ENCODE measurements at places on chromosomes 5 and 9.
A peak's percentile ranks its signal among the peaks of the same experiment; 100 is the strongest.

GRCh38 chr9:34611251-34611810, 566 bp downstream of the RPP25L start:
- DNase-seq = no peak

- no peak for DNase-seq
Observed at GRCh38 chr5:134136221-134136631, 21.7 kb downstream of the TCF7 start.

DNA sequence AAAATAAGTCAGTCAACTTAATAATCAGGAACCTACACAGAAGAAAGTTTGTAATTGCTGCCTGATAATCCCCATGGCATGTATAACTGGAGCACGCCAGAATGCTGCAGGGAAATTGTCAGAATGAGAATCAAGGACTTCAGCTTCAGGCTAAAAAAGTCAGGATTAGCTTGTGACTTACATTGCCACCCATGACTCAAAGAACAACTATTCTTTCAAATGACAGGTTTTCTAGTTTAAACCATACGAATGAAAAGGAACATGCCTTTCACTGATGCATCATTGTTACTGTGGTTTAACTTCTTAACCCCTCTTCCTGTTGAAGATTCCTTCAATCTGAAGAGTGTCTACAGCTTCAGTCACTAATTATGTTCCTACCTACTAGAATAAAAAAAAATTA, 112.4 kb downstream of the ISL1 start:
- peak; percentile 11 for DNase-seq

DNA sequence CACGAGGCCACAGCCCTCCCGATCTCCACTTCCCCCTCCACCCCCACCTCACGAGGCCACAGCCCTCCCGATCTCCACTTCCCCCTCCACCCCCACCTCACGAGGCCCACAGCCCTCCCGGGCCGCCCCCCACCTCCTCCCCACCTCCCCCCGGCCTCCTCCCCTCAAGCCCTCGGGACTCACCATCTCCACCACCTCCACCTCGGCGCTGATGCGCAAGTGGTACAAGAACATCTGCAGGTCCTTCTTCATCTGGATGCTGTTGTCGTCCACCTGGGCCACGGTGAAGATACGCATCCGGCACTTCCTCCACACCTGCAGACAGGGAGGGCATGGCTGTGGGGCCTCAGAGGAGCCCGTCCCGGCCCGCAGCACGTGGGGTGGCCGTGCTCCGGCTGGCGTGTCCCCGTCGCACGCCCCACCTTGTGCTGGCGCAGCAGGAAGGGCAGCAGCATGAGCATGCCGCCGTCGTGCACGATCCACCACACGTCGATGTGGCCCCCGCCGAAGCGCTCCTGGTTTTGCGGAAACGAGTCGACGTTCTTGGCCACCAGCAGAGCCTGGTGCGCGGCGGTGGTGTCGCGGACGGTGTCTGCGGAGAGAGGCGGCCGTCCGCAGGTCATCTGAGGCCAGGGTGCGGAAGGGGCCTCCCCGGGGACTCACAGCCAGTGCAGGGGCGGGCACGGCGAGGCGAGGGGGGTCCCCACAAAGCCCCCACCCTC, 48.0 kb downstream of the SLC12A7 start:
- no peak for DNase-seq

DNA sequence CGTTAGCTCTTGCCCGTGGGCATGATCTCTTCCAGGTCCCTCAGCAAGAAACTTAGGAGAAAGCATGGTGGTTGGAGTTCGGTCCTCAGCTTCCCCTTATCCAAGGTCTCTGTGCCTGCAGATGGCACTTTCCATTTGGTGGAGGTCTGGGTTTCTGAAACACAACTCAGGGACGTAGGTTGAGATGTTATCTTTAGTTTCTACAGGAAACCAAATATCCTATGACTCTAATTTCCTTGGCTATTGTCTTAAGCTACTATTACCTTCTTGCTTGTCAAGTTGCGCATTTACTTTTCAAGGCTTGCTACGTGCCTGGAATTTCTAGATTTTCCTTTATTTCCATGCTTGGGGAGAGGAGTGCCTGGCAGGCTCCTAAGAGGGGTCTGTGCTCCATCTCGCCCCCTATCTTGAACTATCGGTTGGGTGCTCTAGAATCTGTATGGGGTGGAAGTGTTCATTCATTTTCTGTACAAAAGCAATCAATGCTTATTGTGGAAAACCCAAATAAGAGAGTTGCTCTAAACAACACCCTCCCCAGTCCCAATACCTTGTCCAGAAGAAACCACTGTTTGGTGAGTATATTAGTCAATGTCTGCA, 32.9 kb upstream of the KCNIP1 start:
- no peak for DNase-seq

- no peak for DNase-seq
Observed at GRCh38 chr9:124780060-124780756, 3.3 kb downstream of the OLFML2A start.

DNA sequence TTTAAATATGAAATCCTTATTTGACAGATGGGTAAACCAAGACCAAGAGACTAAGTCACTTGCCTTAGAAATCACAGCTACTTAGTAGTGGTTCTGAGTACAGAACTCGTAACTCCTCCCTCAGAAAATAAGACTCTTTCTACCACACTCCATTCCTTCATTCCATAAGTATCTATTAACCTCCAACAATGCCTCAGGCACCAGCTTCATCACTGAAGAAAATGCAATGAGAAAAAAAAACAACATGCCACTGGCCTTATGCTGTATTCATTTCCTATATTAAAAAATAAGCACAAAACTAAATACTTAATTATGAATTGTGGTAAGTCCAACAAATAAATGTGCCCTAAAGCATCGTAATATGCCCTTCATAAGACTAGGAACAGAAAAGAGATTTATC, 13.5 kb upstream of the FREM1 start:
- DNase-seq = no peak

DNA sequence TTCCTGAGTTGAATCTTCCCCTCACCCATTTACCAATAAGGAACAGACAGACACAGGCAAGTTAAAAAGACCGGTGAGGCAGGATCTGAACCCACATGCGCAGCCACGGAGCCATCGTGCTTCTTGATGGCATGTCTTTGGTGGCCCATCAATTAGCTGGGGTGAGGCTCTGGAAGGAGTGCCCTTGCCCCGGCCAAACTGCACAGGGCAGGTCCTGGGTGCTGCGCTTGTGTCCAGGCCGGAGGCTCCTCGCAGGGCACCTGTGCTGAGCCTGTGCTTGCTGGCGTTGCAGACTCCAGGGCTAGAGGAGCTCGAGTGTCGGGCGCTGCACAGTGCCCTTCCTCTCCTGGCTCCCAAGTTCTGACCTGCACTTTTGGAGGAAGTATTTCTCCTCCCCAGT, 66.4 kb downstream of the PSMB7 start:
- no peak for DNase-seq

DNA sequence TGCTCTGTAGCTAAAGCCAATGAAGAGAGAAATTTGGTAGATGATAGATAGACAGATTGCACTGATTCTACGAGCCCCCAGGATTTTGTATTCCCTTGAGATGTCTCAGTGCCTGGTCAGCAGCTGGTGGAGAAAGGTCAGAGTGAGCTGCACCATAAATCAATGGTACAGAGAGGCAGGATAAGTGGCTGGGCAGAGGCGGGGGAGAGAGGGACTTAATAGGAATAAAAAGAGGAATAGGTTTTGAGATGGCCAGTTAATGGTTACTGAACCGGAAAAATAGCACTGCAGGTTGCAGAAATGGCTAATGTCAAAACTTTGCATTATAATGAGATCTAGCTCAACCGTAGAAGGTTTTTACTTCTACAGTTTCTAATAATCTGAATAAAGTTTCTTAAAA, 47.9 kb upstream of the SLC12A2 start:
- no peak for DNase-seq

DNA sequence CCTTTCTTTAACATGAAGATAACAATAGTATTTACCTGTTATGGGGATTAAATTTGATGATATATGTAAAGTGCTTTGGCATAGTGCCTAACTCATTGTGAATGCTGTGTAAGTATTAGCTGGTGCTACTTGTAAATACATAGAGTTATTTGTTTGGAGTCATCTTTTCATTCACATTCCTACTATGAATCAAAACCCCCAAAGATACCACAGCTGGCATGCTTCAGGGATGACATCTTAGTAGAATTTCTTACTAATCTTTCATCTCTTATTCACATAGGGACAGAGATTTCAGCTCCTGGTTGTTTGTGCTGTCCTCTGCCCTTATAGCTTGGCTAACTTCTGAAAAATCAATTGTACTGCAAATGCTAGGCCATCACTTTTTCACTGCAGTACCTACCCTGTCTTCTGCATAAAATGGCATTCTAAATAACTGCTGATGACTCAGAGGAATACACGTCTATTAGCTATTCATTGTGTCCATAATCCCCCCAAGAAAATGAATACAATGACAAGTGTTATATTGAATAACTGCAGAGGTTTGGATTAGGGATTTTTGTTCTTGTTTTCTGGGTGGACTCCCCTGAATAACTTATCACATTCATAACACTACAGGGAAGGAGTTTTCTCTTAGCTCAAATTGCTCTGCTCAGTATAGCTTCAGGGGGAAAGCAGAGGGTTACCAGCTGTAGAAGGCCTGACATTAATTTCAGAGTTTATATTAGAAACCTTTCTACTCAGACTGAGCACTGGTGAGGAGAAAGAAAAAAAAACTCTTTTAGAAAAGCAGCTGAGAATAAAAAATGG, 192.2 kb upstream of the C9orf72 start:
- no peak for DNase-seq

GRCh38 chr5:64165500-64166200, at the start of gene RNF180:
RNF180 (plus strand) TSS chr5:64165843; CDS start chr5:64200808, 34,965 bp downstream.
- DNase-seq = no peak

DNA sequence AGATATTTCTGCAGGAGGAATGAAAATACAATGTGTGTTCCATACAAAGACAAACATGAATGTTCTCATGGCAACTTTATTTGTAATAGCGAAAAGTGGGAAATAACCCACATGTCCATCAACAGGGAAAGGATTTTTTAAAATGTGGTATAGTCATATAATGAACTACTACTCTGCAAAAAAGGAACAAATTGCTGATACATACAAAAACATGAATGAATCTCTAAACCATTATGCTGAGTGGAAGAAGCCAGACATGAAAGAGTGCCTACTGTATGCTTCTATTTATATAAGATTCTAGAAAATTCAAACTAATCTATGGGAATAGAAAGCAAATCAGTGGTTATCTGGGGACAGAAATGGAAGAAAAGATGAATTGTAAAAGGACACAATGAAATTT, 52.5 kb downstream of the CDKL3 start:
- no peak for DNase-seq

DNA sequence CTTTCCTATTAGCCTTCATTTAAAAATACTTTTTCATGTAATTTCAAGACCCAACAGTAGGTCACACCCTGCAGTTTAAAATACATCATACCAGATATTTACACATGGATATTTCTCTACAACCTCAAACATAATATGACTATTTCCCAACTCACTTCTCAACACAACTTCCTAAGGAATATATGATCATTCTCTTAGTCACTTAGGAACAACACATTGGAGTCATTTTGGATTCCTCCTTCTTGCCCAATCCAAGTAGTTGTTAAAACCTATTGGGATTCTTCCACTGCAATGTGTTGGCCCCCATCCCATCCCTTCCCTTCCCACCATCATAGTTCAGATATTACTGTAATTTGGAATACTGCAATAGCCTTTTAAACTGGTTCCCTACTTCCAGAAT, 145.5 kb downstream of the DCP2 start:
- no peak for DNase-seq

GRCh38 chr5:132419502-132420468, 50.3 kb downstream of the SLC22A5 start:
- peak; percentile 59 for DNase-seq

- DNase-seq = no peak
Observed at GRCh38 chr9:17905781-17906175, 326.9 kb downstream of the SH3GL2 start.

- DNase-seq = no peak
Observed at GRCh38 chr9:111052791-111053190, 14.5 kb upstream of the LPAR1 start.

- no peak for DNase-seq
Observed at GRCh38 chr5:87354496-87354895, 58.2 kb downstream of the CCNH start.

- no peak for DNase-seq
Observed at GRCh38 chr5:121366515-121366914, 485.2 kb upstream of the FTMT start.

DNA sequence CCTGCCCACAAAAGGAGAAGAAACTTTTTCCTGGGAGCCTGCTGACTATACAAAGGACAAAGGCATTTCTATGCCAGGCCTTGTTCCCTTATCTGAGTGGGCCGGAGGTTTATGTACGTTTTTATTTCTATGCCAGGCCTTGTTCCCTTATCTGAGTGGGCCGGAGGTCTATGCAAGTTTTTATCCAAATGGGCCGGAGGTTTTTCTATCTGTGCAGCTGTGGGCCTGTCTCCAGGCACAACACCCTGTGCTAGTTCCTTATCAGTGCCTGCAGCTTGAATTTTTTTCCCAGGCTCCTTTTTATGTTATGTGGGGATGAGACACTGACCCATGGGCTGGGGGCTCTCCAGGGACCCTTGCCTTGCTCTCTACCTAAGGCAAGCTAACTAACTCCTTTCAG, 5.5 kb downstream of the SLC25A2 start:
- no peak for DNase-seq

GRCh38 chr5:122697191-122697590, 77.7 kb upstream of the SNX2 start:
- peak; percentile 4 for DNase-seq

DNA sequence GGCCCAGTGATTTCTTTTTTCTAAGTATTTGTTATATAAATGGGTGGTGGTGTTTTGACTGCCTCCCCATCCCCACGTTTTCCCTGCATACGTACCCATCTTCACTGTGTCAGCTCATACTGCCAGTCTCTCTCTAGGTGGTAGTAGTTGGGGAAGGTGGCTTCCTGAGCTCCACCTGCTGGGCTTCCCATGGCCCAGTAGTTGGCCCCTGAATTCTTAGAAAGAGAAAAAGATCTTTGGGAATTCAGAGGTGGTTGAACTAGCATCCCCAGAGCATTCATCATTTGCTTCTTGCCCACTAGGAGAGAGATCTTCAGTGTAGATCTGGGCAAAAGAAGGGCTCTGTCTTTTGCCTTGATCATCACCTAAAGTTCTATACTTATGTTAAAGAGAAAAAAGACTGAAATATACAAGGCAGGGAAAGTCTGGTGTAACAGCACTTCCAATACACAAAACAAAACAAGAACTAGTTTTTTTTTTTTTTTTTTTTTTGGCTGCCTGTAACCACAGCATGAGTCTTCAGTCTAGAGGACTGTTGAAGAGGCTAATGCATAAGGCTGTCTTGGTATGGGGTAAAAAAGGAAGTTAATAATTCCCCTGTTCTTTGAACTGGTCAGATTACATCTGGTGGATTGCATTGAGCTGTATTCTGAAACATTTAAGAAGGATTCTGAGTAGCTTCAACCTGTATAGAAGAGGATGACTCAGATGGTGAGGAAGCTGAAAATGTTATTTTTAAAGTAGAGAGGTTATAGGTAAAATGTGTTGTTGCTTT, 128.7 kb downstream of the ATG10 start:
- no peak for DNase-seq
